CD4-positive, CD25-positive, alpha-beta regulatory T cell (primary cell): ENCODE measurements at places on chromosomes 5 and 9. TPM values are rescaled to one million over a fixed set of nuclear protein-coding genes. Genes with fewer than 3 reads are reported as not detected.
A peak's percentile ranks its signal among the peaks of the same experiment; 100 is the strongest.

Gene PCDHGA11
- not detected for polyA plus RNA-seq

Gene FOXI1
- not detected for polyA plus RNA-seq

Gene SPATA31A3
- polyA plus RNA-seq: not detected

Gene PDE8B
- 0.09 TPM for polyA plus RNA-seq

GRCh38 chr9:130956636-130957450, 17.8 kb upstream of the FIBCD1 start:
- DNase-seq: no peak

DNA sequence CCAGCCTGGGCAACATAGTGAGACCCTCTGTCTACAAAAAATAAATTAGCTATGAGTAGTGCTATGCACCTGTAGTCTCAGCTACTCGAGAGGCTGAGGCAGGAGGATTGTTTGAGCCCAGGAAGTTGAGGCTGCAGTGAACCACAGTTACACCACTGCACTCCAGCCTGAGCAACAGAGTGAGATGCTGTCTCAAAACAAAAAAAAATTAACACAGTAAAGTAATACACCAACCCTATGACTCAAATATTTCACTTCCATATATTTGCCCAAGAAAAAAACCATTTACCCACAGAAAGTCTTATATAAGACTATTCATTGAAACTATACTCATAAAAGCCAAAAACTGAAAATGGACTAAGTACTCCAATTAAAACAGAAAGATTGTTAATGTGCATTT, 16.2 kb downstream of the SMIM23 start:
- no peak for DNase-seq

DNA sequence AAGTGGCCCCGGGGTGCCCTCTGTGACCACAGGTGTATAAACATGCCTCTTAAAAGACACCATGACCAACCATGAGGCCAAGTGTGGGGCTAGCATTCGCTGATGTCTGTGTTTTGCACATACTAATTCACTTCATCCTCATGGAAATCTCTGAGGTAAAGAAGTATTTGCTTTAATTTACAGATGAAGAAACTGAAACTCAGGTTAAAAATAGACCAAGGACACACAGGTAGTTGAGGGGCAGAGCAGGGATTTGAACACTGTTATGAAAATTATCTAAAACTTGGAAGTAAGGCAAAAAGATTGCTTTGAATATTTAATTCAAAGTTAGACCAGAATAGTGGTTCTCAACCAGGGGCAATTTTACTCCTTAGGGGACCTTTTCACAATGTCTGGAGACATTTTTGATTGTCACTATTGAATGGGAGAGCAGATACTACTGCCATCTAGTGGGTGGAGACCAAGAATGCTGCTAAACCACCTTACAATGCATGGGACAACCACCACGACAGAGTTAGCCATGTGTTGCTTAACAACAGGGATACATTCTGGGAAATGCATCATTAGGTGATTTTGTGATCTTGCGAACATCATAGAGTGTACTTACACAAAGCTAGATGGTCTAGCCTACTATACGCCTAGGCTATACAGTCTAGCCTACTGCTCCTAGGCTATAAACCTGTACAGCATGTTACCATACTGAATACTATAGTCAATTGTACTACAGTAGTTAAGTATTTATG, 8.0 kb upstream of the FXN start:
- peak; percentile 68 for DNase-seq

GRCh38 chr9:126750941-126751725, 53.7 kb upstream of the ZBTB43 start:
- no peak for DNase-seq

DNA sequence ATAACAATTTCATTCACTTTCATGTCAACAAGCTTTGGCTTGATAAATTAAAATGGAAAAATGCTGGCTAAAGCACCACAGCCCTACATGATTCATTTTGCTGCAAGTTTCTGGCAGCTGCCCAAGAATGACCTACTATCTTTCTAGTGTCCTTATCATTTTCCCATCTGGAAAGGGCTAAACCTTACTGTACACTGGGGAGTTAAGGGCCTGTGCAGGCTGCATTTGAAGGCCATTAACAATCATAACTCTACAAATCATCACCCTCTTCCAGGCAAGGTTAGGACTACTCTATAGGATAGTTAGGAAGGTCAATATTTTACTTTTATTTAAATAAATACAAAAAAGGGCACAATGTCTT, 579.7 kb upstream of the ZNF608 start:
- no peak for DNase-seq

- no peak for DNase-seq
Observed at GRCh38 chr5:159971931-159972461, 36.9 kb upstream of the TTC1 start.

DNA sequence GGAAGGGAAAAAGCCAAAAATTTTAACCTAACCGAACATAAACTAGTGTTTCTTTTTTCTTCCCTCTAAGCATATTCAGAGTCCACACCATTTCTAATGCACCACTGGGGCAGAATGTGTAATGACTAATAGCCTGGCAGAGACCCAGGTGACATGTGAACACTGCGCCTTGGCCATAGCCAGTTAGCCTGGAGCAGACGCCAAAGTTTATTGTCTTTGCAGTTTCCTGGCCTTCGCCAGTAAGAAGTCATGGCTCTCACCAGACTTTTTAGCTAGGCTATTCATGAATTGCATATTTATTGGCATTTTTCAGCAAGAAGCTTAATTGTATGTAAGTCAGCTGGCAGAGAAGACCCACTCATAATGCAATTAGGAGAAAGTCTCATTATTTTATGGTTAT, 182.8 kb upstream of the SLC27A6 start:
- no peak for DNase-seq

DNA sequence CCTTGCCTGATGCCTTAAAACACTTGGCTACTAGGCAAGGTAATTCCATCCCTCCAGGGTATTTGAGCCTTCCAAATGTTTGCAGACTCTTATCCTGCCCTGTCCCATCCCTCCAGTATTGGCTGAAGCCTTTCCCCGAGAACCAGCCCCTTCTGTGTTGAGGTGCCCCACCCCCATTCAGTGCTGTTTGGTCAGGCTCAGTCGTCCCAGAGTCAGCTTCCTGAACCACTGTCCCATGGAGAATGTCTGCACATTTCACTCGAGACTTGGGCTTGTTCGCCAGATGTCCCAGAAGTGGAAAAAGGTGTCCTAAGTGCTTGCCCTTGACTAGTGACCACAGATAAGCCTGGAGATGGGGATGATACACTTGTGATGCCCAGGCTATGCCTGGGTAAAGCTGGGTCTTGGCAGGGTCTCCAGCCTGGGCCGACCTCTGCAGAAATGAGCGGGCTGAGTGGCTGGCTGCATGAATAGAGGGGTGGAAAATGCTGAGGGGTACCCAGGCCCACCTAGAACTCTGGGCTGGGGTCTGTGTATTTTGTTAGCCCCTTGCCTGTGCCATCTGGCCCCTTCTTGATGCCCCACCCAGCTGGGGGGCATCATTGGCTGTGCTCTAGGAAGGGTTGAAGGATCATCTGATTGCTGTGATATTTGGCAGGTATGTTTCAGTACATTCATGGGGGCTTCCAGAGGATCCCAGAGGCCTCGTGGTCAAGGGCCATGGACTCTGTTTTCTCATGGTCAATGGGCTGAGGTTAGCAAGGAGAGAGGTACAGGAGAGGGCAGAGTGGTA, 178.4 kb downstream of the MACROH2A1 start:
- no peak for DNase-seq

DNA sequence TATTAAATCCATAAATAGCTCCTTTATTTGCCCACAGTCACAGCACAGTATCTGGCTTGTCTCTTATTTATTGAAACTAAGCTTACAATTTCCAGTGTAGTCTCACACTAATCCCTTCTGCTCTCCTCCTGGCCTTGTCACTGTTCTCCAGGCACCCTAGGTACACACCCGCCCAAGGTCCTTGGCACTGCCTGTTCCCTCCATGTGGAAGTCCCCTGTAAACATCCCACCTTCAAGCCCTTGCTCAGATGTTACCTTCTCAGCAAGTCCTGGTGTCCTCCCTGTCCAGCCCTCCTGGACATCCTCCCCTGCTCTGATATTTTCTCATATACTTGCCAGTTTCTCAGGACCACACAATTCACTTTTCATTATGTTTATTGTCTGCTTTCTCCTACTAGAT, 44.2 kb upstream of the CFAP157 start:
- DNase-seq: no peak

DNA sequence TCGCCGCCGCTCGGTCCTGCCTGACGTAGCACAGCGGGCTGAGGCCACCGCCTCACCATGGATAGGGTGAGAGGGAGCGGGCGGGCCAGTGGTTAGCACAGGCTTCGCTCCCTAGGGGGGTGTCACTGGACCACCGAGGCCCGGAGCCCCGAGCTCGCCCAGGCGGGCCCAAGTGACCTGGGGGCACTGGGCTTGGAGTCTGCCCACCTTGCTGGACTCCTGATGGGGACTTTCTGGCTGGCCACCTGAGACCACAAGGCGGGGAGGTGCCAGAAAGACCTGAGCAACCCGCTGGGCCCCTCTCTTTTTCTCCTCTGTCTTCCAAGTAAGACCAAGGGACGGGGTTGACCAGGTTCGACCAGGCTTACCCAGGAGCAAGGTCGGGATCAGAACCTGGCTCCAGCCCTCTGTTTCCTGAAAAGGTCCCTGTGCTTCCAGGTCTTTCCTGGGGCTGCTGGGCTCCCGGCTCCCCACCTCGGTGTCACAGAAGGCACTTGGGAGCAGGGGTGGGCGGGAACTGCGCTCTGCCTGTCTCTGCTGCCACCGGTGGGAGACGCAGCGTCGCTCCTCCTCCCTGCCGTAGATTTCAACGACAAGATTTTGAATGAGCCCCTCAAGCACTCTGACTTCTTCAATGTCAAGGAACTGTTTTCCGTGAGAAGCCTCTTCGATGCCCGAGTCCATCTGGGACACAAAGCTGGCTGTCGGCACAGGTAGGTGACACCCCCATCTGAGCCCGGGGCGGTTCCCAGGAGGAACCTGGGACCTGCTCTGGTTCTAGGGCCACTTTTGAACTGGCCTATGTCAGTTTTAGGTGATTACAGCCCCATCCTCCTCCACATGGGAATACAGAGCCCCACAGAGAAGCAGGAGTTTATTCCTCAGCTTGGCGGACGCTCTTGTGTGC, 1.0 kb downstream of the MRPS2 start:
- no peak for DNase-seq

DNA sequence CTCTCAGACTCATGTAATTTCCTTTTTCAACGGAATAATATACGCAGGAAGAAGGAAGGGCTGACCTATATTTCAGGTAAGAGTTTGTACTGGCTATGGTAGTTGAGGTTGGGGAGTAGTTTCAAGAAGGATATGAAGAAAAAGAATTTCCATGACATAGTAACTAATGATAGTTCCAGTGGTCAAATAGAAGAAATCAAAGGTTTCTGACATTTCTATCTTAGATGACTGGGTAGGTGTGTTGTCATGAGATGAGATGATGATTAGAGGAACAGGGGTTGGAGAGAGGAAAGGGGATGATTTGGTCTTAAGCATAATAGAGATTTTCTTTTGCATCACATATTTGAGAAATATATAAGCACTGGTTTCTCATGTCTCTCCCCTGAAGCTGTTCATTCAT, 166.0 kb downstream of the SPATA31D1 start:
- DNase-seq: no peak

GRCh38 chr5:173291722-173292658, 36.2 kb downstream of the STC2 start:
- no peak for DNase-seq

DNA sequence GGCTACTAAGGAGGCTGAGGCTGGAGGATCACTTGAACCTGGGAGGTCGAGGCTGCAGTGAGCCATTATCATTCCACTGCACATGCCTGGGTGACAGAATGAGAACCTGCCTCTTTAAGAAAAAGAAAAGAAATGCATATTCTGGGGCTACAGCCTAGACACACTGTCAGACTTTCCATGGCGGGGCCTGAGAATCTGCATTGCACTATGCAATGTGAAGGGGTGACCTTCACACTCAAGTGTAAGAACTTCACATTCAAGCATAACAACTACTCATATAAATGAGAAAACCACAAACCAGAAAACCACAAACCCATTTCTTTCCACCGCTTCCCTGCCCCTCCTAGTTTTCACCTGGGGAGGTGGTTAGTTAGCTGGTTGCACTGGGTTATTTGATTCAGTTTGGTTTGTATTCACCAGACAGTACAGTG, 18.0 kb upstream of the FBP2 start:
- DNase-seq: no peak

DNA sequence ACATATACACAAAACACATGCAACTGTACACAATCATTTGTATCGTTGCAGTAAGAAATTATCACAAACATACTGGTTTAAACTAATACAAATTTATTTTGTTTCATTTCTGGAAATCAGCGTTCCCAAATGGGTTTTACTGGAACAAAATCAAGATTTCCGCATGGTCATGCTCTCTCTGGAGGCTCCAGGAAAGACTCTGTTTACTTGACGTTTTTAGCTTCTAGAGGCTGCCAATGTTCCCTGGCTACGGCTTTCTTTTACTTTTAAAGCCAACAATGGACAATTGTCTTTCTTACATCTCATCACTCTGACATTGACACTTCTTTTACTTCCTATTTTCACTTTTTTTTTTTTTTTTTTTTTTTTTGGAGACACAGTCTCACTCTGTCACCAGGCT, 793.1 kb downstream of the CDH9 start:
- DNase-seq: no peak

- no peak for DNase-seq
Observed at GRCh38 chr9:134861595-134862334, 18.8 kb upstream of the FCN2 start.

DNA sequence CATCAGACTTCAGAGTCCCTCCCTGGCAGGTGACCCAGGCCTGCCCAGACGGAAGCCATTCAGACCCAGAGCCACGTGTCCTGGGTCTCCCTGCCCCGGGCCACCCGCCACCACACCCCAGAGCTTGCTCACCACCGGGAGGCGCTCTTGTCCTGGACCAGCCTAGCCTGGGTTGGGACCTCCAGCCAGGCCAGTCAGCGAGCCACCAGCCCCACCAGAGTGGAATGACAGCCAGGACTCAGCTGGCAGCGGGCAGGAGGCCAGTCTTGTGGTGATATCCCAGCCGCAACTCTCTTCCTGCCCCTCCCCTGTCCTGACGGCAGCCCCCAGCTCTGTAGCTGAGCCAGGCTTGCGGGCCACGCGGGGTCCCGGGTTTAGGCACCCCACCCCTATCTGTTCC, 1.7 kb upstream of the PTGDS start:
- no peak for DNase-seq

DNA sequence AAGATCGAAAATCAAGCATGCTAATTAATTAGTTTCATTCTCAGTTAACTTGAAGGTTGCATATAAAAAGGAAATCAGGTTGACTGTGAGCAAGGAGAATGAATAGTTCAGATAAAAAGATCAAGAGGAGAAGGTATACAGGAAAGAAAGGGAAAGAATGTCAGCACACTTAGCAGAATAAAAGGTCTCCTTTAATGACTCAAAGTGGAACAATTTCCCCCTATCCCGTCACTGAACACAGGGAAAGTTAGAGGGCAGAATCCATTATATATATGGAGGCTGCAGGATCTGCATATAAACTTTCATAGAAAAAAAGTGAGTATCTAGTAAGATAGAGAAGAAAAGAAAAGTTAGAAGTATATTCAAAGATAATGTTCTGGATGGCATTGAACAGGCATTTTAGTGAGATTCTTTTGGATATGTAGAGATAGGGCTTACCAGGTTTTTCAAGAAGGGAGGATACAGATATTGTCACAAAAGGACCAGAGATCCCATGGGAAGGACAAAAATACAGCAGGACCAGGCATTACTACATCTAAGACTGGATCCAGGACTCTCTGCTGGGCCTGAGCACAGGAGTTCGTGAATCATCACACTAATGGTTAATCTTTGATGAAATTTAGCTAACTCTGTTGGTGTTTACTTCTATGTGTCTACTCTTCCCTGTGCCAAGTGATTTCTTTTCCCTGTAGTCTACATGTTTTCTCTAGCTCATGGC, 988.2 kb upstream of the ARRDC3 start:
- DNase-seq: no peak
